Left renal cortex interstitium (tissue), 4 donors: ENCODE measurements at places on chromosomes 13 and 19.

DNA sequence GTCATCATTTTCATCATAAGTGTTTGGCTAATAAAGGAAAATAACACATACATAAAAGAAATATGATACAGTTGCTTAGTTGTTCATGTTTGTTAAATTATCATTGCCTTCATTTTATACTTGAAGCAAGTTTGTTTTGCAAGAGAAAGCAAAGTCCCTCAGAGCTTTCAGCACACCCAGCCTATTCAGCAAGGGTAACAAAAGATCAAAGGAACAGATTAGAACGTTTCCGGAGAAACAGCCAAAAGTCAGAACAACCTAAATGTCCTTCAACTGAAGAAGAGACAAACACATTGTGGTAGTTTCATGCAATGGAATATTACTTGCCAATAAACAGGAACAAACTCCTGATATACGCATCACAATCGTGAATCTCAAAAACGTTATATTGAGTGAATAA, 380.7 kb downstream of the MZT1 start:
- DNase-seq = no peak

- DNase-seq = no peak
Measured at GRCh38 chr13:57286511-57287098, 119.6 kb downstream of the PRR20E start.

GRCh38 chr13:102688306-102688973, 6.4 kb downstream of the METTL21C start:
- no peak for DNase-seq

GRCh38 chr13:112067871-112068539, 1.1 kb downstream of the SOX1 start:
- no peak for DNase-seq

GRCh38 chr13:28423010-28423409, 71.9 kb downstream of the FLT1 start:
- DNase-seq = no peak

DNA sequence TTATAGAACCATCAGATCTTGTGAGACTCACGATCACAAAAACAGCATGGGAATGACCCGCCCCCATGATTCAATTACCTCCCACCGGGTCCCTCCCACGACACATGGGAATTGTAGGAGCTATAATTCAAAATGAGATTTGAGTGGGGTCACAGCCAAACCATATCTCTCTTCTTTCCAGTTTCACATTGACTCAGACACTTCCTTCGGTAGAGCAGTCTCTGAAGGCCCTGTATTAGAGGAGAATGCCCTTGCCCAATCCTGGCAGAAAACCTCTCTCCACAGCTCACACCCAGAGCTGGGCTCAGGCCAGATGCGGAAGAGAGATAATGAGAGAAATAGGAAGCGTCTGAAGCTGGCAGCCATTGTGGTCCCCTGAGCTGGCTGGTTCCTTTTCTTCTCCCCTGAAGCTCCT, 72.4 kb upstream of the CLDN10 start:
- no peak for DNase-seq

GRCh38 chr13:48648446-48648845, 5.3 kb upstream of the CYSLTR2 start:
- no peak for DNase-seq

- no peak for DNase-seq
Measured at GRCh38 chr19:38263689-38264485, 486 bp upstream of the SPINT2 start.

- peak; percentile 20 for DNase-seq
Measured at GRCh38 chr13:58767566-58767965, 1136.0 kb downstream of the PCDH17 start.

DNA sequence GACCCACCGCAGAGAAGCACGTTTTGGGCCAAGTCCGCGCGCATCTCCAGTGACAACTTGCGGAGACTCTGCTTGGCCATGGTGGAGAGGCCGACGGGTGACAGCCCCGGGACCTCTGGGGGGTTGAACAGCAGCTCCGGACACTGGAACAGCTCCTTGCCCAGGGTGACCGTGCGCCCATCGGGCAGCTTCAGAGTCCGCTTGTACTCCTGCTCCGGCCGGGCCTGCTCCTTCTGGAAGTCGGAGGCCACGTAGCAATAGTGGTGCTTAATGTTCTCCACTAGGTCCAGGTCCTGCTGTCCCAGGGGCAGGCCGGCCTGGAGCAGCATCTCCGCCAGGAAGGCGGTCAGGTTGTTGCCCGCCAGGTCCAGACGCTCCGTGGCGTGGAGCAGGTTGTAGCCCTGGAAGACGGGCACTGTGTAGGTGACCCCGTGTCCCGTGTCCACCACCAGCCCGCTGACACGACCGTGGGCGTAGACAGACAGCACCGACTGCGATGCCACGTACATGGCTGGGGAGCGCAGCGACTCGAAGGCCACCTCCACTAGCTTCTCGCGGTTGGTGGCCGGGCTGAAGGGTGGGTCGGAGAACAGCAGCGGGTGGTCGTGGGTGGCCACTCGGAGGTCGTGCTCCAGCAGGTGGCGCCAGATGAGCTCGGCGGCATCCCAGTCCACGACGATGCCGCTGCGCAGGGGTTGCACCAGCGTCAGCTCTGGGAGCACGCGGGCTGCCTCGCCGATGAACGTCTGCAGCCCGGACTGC, 743 bp downstream of the ACTL9 start:
- DNase-seq = no peak

DNA sequence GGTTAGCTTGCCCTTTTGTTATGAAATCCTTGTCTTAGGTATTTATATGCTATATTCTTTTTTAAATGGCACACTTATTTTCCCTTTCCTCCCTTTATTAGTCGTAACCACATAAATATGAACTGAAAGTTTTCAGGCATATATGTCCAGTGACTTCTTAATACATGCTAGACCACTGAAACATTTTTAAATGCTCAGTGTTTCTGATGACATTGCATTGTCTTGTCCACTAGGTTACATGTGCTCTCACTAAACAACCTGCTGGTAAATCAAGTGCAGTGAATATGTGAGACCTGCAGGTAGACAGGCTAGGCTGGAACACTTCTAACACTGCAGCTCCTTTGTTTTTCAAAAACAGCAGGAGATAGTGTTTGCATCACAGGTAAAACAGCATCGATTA, 332.6 kb upstream of the DACH1 start:
- DNase-seq = no peak

GRCh38 chr13:105345131-105345530, 1190.3 kb downstream of the EFNB2 start:
- DNase-seq = no peak

DNA sequence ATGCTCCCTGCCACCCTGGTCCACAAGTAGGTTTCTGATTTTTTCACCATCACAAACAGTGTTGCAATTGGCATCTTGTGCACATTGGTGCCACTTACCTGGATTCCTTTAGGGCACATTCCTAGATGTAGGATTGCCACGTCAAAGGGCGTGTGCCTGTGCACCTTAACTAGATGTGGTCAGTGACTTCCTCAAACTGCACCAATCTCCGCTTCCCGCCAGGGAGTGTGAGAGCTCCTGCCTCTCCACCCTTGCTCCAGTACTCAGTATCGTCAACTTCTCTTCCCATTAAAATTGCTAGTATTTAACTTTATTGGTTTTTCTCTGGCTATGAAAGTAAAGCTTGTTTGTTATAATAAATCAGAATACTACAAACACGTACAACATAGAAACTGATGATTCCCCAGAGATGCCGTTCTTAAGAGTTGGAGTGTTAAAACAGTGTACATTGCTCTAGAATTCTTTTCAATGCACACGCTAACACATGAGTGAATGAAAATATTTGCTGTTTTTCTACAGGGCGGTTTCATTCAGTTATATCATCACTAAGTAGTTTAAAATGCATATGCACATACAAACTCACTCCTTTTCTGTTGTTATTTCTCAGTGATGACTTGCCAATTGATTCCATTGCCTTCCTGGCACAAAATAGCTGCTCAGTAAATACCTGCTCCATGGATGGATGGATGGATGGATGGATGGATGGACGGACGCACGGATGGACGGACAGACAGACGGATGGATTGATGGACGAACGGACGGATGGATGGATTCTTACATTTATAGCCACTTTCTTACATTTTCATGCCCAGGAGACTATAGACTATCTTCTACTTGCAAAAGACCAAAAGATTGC, 23.4 kb downstream of the CCNE1 start:
- no peak for DNase-seq

DNA sequence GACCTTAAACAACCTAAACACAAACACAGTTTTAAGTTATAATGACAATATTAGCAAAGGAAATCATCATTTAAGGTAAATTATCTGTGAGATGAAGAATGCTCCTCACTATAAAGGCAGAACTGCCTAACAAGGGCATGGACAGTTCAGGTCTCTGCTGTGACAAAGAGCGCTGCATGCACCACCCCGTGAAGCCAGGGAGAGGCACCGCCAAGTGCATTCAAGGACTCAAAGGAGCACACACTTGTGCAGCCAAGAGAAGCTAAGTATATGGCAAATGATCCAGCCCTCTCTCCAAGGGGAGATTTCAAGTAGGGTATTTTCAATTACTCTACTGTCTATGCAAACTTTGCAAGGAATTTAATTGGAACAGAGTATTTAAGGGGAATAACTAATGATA, 126.0 kb downstream of the RAP2A start:
- no peak for DNase-seq

- no peak for DNase-seq
Measured at GRCh38 chr13:105442949-105443699, 1092.3 kb downstream of the EFNB2 start.

GRCh38 chr19:41641879-41642485, 15.1 kb upstream of the CEACAM4 start:
- no peak for DNase-seq

GRCh38 chr19:4732680-4733114, 9.1 kb upstream of the DPP9 start:
- DNase-seq = no peak

DNA sequence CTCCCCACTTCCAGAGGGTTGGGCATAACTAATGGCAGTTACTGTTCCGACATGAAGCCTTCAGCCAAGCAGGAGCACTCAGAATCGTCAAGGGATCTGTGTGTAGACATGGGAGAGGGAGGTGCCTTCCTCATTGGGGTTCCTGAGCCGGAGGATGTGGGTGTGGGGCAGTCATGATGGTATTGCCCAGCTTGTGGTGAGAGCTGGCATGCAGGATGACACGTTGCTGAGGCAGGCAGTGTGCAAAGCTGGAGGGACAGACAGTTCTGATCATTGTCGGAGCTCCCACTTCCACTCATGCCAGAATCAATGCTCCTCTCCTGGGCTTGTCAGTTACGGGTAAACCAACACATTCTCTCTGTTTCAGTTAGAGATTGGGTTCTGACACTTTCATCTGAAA, 83.9 kb upstream of the TSC22D1 start:
- no peak for DNase-seq

GRCh38 chr19:12938779-12939601, 581 bp downstream of the CALR start:
- DNase-seq = no peak

DNA sequence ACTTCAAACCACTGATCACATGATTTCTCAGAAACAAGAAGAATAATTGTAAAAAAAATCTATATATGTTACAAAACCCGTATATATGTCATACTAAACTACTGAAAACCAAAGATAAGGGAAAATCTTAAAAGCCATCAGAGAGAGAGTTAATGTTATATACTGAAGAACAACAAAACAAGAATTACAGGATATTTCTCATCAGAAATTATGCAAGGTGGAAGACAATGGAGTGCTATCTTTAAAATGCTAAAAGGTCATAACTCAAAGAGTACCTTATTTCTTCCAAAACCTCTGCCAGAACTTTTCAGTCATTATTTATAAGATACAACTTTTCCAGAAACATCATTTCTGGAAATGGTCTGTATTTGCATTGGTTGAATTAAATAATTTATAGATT, 256.8 kb downstream of the RBM26 start:
- DNase-seq = no peak

DNA sequence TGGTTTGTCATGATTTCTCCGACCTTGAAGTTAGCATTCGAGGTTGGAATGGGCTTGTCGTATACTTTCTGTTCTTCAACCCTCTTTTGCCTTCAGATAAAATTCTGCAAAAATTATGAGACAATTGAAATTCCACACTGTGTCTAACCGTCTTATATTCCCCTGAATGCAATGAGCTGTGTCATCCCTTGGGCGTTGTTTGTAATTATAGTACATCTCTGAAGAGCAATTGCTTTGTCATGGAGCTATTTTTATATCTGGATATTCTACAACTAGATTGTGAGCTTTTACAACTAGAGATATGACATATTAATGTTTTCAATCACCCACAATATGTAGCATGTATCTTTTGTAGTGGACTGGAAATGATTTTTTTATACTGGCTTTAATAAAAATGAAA, 631.8 kb upstream of the SLC10A2 start:
- DNase-seq = no peak

- DNase-seq = no peak
Measured at GRCh38 chr13:36102721-36103120, 28.5 kb downstream of the DCLK1 start.

DNA sequence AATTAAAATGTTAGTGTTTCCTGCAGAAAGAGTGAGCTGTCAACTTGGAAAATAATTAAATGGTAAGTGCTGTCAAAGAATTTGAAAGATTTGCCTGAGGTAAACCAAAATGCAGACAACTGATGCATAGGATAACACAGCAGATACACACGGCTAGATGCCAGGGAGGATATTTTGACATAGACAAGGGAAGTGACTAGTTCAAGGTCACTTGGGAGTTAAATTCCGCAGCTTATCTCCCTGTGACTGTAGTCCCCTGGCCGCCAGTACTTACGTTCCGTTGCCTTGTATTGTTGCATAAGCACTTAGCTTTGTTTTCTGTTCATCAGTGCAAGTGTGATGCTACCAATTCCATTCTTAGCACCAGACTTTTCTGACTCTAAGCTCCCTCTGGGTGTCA, 247.3 kb upstream of the MAB21L1 start:
- DNase-seq = no peak

GRCh38 chr19:46631481-46631880, 4.5 kb downstream of the GNG8 start:
- DNase-seq = no peak

DNA sequence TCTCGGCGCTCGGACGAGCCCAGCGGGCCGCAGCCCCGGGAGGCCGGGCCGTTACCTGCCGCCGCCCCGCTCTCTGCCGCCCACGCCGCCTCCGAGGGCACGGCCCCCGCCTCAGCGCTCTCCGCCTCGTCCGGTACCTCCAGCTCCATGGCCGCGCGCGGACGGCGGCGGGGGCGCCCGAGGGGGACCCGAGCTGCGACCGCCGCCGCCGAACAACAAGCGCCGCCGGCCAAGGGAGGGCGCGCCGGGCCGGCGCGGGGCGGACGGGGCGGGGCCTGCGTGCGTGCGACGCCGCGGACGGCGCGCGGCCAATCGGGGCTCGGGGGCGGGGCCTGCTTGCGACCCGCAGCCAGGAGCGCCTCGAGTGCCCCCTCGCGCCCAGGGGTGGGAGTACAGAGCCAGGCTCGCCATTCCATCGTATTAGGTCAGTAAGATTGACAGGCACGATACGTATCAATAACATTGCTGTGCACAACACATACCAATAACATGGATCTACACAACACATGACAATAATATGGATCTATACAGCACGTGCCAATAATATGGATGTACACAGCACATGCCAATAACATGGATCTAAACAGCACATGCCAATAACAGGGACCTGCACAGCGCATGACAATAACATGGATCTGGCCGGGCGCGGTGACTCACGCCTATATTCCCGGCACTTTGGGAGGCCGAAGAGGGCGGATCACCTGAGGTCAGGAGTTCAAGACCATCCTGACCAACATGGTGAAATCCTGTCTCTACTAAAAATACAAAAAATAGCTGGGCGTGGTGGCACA, at the start of gene PIP5K1C:
PIP5K1C (minus strand) TSS at position 227 of the 791 bp plus-strand sequence; CDS start at position 149, 78 bp downstream.
- DNase-seq = peak; percentile 73
